CD8-positive, alpha-beta memory T cell (primary cell): ENCODE measurements at places on chromosomes 2 and 18.

- DNase-seq = no peak
These were observed 20.4 kb downstream of the RBM43 start for GRCh38 chr2:151241224-151241623.

DNA sequence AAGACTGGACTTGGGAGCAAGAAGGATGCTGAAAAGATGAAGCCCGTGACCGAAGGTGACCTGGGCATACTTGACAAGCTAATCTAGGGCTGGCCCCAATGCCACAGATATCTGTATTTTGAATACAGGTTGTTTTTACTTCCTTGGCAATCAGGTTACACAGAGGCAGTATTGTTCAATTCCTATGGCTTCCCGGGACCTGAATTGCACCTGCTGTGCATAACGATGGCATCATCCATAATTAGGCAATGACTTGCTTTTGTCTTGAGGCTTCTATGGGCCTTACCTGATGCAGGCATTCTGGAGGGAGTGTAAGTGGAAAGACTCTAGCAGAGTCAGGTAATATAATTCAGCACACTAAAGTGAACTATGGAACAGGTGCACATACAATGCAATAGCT, 60.6 kb upstream of the CUL3 start:
- DNase-seq = no peak

DNA sequence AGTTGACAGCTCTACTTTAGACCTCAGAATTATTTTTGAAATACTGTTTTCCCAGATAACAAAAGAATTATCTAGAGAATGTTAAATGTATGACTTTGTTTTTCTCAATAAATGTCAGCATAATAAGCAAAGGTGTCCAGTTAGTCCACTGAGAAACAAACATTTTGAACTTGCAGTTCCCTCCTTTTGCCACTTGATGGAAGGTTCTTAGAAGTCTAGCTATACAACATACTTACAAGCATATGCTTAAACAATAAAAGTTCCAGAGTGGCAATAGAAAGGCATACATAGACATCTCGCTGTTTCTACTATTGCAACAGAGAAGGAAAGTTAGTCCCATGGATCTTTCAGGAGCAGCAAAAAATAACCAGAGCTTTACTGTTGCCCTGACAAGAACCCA, 11.8 kb downstream of the NDUFA10 start:
- no peak for DNase-seq

DNA sequence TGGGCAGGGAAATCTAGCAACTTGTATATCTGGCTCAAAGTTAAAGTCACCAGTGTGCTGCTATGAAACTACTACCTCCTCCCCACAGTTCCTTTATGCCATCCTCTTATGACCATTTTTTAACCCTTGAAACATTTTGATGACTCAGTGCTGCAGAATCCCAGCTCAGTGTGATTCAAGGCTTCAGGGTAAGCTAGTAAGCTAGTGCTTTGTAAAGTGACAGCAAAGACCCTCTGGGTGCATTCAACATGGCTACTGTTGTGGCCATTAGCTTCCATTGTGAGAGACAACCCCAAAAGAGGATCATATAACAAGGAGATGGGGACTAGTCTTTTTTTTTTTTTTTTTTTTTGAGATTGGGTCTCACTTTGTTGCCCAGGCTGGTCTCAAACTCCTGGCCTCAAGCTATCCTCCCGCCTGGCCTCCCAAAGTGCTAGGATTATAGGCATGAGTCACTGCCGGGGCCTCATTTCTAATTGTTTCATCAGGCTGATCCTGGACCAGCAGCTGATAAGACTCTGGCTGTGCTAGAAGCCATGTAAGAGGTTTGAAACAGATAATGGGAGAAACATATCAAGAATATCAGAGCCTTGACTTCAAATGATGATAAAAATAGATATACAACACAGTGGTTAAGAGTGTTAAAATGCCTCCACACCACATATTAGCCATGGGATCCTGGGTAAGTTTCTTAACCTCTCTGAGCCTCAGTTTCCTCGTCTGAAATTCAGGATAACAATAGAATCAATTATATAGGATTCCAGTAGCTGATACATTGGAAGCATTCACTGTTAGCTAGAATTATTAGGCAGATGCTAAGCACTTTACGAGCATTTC, 65.7 kb upstream of the RTN4 start:
- no peak for DNase-seq

DNA sequence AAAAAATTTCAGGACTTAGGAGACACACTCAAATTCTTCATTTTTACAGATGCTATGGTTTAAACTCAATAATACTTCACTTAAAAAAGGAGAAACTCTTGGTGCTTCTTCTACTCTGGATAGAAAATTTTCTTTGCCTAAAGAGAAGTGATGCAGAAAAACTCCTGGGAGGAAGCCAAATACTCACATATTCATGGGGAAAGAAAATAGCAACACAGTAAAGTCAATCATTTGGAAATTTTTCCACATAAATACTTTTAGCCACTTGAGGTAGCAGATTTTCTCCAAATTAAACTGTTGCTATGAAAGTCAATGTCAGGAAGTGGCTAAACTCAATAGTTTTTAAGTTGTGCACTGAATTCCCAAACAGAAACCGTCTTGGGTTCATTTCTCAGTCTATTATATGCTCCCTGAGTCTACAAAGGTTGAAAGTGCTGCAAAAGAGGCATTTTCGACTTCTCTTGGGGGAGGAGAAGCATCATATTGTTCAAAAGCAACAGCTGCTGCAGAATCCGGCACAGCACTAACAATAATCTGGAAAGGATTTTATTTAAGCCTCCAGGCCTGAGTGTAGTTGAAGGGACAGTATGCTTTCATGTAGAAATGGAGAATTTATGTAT, 81.1 kb downstream of the UPP2 start:
- DNase-seq = no peak

- no peak for DNase-seq
These were observed 10.0 kb downstream of the IL1R2 start for GRCh38 chr2:102001767-102002142.

- no peak for DNase-seq
These were observed 82.7 kb downstream of the AOX1 start for GRCh38 chr2:200668478-200668877.

- DNase-seq = no peak
These were observed 691.9 kb upstream of the TMEFF2 start for GRCh38 chr2:192886636-192887035.

DNA sequence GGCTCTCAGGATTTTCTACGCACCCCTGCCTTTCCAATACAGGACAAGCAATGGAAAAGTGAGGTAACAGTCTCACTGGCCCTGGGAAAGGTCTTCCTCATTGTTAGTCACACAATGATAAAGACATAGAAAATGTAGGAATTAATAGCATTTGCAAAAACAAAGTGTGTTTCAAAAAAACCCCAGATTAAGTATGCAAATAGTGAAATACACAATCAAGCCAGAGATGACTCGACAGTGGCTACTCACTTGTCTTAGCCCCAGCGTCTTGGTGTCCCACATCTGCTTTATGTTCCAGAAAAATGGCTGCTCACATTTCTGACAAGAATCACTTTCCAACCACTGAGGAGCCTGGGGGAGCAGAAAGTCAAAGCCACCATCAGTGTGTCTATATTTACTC, 47.0 kb upstream of the AP1S3 start:
- no peak for DNase-seq

- no peak for DNase-seq
These were observed 474.0 kb upstream of the MEIS1 start for GRCh38 chr2:65960953-65961352.

DNA sequence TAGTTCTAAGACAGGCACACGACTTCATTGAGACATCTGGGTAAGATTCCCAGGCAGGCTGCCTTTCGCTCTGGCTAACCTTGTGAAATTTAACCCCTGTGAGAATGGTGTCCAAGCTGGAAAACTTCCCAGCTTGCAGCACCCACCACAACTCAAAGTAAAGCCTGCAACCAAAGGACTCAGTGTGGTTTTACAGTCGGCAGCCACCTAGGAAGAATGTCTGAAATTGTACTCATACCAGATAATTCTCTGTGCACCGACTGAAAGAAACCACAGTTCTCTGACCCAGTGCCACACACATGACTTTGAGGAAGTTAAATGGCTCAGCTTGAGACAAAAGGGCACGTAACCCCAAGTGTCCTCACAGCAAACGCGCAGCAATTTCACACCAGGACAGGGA, 125.7 kb downstream of the RBMS1 start:
- DNase-seq = no peak

DNA sequence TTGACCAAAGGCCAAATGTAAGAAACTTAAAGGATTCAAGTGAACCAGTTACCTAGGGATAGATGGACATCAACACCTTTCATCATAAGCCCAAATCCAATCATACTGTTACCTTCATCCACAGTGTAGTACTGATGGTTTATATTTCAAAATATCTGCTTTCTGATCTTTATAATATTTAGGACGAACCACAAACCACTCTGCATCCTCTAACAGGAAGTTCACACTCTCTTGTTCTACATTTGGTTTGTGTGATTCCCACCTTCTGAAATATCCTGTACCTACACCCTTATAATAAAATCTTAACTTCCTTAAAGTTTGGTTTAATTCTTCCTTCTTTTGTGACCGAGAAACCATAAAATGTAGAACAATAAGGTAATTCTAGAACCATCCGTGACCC, 535.7 kb upstream of the CHAC2 start:
- DNase-seq = no peak

GRCh38 chr2:177183860-177184259, 28.7 kb upstream of the HNRNPA3 start:
- DNase-seq = no peak

- no peak for DNase-seq
These were observed 262.4 kb upstream of the CHST9 start for GRCh38 chr18:27447451-27447881.

DNA sequence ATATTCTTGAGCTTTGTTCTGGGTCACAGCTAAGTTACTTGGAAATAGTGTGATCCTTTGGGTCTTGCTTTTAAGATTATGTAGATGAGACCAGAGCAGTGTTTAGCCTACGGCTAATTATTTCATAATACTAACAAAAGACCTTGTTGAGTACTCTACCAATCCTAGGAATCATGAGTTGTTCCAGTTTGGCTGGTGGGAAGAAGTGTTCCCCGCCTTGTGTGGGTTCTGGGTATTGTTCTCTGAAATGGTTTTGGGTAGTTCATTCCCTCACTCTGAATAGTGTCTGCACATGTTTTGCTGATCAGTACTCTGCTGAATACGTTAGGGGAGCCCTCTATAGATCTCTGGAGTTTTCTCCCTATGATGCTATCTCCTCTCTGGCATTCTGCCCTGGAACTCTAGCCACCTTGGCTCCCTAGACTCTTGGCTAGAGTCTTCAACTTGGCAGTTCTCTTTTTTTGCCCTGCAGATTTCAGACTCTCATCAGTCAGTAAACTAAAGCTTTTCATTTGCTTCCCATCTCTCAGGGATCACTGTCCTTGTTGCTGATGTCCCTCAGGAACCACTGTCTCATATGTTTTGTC, 48.4 kb downstream of the NEMP2 start:
- no peak for DNase-seq

- DNase-seq = no peak
These were observed 113.7 kb downstream of the SRBD1 start for GRCh38 chr2:45497355-45497754.

- no peak for DNase-seq
These were observed 15.9 kb upstream of the ZBTB14 start for GRCh38 chr18:5311301-5311989.

GRCh38 chr2:144516981-144517865, 2.7 kb downstream of the ZEB2 start:
- DNase-seq = peak; percentile 84

GRCh38 chr2:202491514-202491913, 115.4 kb downstream of the BMPR2 start:
- no peak for DNase-seq

- DNase-seq = no peak
These were observed 23.4 kb upstream of the TMEM87B start for GRCh38 chr2:112031473-112032223.

GRCh38 chr18:48781163-48781987, 169.4 kb downstream of the SMAD7 start:
- no peak for DNase-seq

DNA sequence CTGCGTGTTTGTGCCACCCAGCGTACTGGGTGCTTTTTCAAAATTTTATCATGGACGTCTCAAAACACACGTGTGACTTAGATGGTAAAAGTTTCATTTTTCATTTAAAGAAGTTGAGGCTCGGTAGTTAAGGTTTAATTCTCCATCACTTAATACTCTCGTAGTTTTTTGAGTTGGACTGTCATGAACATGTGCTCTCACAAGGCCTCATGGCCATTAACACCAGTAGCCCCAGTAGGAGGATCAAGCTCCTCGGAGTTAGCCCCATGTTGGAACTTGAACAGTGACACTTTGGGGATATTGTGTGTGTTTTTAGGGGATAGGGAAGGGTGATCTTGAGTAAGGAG, 15.3 kb downstream of the NMUR1 start:
- no peak for DNase-seq

- no peak for DNase-seq
These were observed 70.0 kb downstream of the CRACDL start for GRCh38 chr2:98866033-98866432.

DNA sequence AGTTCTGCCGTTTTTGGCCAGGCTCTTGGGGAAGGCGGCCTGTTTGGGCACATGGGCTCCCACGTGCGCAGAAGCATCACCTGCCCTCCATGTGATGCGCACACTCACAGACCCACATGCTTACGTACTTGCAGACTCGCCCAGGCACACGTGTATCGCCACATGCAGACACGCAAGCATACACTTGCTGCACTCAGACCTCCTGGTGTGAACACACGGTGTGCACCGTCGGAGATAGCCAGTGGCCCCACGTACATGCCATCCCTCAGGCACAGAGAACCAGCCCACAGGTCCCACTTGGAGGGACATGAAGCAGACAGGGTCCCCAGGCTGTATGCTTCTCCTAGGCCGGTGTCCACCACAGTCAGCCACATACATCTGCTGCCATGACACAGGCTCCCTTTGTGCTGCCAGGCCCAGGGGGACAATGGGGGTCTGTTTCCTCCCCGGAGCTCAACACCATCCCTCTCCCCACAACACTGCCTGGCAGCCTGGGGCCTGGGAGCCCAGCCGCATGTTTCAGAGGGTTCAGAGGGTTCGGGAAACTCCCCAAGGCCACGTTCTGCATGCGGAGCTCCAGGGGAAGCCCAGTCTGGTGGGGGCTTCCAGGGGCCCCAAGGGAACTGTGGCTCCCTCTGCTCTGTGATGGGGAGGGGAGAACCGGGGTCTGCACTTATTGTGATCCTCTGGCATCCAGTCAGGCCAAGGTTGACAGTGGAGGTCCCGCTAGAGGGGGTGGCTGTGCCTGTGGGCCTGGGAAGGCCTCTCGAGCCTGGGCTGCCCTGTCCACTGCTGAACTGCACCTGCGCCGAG, 208.1 kb upstream of the HAAO start:
- no peak for DNase-seq
